Stimulated activated CD8-positive, alpha-beta memory T cell treated with anti-CD3 and anti-CD28 coated beads, Interleukin-12 subunit alpha, Interleukin-12 subunit beta, amount 100 ng/mL, for 4 hours (primary cell): ENCODE measurements at places on chromosomes 1 and 21.

DNA sequence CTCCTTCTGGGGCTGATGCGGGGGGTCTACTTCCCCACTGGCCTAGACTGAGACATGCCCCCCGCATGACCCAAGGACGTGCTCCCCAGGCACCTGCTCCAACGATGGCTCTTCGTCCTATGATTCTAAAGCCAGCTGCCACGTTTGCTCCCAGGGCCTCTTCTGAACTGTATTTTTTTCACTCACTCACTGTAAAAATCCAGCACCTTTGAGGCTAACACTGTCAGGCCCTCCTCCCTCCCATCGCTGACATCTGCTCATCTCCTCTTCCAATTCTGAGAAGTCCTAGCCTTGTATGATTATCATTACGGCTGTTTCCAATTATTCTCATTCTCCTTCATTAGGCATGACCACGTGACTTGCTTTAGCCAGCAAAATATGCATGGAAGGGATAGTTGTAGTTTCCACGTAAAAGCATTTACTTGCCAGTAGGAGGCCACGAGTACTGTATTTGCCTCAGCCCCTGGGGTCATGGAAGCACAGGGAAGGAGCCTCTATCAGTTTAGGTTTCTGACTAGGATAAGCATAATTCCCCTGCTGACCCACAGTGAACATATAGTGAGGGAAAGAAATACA lies 19.1 kb upstream of the EDN2 start:
- no peak for DNase-seq

- DNase-seq = no peak
These were observed 83.7 kb downstream of the HLCS start for GRCh38 chr21:36882776-36883175.

- DNase-seq = no peak
These were observed 270.0 kb upstream of the ZRANB2 start for GRCh38 chr1:71350805-71351204.

DNA sequence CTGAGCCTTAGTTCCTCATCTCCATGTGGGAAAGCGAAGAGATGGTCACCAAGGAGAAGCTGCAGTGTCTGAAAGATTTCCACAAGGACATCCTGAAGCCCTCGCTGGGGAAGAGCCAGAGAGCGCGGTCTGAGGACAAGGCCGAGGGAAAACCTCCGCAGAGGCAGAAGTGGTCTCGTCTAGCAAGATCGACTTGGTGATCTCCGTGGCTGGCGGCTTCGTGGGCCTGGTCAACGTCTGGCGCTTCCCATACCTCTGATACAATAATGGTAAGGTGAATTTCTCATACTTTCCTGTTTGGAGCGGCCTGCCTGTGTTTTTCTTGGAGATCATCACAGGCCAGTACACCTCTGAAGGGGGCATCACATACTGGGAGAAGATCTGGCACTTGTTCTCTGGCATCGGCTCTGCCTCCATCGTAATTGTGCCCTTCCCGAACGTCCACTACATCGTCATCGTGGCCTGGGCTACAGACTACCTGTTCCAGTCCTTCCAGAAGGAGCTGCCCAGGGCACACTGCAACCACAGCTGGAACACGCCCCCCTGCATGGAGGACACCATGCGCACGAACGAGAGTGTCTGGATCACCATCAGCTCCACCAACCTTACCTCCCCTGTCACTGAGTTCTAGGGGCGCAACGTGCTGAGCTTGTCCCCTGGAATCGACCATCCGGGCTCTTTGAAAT lies 841.1 kb upstream of the TMPRSS15 start:
- no peak for DNase-seq

- no peak for DNase-seq
These were observed 108.7 kb downstream of the DISP1 start for GRCh38 chr1:222923506-222923905.

DNA sequence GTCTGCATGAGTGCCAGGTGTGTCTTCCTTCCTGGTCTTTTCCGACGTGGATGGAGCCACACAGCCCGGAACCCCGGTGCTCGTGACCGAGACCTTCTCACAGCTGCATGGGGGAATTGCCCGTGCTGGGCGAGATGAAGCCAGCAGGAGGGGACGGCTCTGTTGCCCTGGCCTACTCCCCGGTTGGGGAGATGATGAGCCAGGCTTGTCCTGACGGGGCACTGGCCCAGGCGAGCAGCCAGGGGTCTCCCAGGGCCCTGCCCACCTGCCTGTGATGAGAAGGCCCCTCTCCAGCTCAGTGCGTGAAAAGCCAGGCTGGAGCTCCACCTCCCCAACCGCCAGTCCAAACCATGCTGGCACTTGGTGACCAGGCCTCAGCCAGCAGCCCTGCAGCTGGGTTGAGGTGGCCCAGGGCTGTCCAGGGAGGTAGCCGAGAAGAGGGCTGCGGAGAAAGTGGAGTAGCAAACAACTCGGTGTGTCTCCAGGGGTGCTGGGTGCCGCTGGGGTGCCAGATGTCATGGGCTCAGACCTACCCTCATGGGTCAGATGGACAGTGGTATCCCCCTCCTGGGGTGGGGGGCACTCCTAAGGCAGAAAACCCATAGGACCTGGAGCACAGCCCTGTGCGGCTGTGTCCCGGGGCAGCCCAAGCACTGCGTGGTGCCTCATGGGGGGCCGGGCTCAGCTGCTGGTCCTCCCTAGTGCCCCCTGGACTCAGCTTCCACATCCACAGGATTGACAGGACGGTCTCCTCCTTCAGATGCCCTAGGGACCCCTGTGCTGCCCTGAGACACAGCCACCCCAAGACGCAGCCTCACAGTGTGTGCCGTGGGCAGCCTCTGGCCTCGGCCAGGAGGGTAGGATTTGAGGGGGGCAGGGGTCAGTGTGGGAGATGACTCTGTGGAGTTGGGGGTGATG lies 26.1 kb downstream of the PRDM16 start:
- no peak for DNase-seq

GRCh38 chr1:149915429-149916192 lies 2.0 kb downstream of the SV2A start:
- DNase-seq = no peak

DNA sequence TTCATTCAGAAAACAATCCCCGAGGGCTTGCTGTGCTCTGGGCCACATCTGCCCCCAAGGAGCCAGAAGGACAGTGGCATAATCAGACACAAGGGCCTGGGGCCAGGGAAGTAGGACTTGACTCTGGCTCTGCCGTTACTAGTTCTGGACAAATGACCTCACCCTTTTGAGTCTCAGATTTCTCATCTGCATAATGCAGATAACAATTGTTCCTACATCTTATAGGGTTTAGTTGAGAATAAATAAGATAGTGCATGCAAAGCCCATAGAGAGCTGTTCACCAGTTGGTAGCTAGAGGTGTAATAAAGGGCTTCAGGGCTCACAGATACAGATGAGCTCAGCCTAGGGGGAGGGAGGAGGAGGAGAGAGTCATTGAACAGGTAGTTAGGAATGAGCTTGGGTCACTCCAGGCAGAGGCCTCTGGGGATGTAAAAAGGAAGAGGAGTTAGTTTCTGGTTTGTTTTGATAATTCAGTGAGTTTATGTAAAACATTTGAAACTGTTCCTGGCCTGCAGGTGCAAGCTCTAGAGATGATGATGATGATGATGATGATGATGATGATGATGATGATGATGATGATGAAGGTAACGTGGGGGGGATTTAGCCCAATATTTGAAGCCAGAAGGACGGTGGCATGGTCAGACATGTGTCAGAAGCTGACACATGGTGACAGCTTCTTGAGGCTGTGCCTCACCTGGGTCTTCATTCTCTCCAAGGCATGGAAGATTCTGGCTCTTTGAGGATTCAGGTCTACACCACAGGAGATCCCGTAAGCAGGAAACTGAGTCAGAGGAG lies 858 bp downstream of the LACTBL1 start:
- DNase-seq = no peak

GRCh38 chr1:244092964-244093638 lies 42.0 kb downstream of the ZBTB18 start:
- no peak for DNase-seq

DNA sequence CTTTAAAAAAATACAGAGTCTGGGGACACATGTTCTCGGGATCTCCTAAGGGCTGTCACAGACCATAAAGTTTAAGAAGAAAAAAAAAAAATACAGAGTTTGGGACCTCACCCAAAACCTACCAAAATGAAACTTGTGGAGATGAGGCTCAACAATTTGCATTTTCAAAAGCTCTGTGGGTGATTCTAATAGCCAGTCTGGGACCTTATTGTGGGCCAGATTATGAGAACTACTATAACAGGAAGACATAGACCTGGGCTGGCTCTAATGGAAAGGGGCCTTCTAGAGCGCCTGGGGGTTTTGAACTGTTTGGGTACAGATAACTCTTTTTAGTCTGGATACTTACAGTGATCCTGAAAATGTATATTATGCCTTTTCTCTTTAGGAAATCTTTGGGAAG lies 69.1 kb downstream of the LAMC1 start:
- no peak for DNase-seq

DNA sequence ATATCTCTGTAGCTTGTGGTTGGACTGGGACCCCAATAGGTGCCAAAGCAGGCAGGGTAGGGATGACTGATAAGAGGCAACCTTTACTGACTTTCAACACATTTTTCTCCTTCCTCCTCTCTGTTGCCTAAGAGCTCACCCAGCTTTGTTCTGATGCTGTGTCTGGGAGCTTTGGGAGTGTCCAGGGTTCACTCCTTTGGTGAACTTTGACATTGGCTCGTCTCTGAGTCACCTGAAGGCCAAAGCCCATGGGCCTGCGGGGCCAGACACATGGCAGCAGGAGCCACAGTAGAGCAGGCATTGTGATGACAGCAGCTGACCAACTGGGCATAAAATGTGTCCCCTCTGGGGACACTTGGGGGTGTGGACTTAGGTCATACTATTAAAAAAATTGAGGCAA lies 99.5 kb upstream of the ZNF644 start:
- DNase-seq = no peak

GRCh38 chr1:165876121-165876520 lies 48.7 kb downstream of the UCK2 start:
- no peak for DNase-seq

DNA sequence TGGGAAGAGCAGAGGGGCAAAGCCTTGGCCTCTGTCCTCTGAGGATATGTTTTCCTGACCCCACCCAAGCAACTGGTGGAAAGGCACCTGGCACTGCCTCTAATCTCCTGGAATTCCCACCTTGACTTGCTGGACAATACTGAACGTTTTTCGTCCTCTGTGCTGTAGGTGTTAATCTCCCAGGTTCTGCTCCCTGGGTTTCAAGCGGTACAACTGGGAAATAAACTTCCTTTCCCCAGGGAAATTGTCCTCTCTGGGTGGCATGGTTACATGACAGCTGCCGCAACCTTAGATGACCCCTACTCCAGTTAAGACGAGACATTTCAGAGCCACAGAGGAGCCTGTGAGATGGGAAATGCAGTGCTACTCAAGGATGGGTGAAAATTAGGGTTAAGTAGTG lies 57.3 kb upstream of the BCAR3 start:
- DNase-seq = no peak

- peak; percentile 25 for DNase-seq
These were observed at the start of gene PLEKHM2 for GRCh38 chr1:15684042-15684461. PLEKHM2 (plus strand) TSS chr1:15684320; CDS start chr1:15684559, 239 bp downstream.

- no peak for DNase-seq
These were observed 4.4 kb downstream of the SELENON start for GRCh38 chr1:25804244-25804963.

GRCh38 chr1:149846593-149847466 lies 52.5 kb upstream of the BOLA1 start:
- no peak for DNase-seq

- DNase-seq = no peak
These were observed 1.3 kb downstream of the NEK7 start for GRCh38 chr1:198157847-198158725.
